HFFc6 (cell line): ENCODE measurements at places on chromosomes 4 and X. TPM values are rescaled to one million over a fixed set of nuclear protein-coding genes. Genes with fewer than 3 reads are reported as not detected.

ATP8A1 gene
- 0.06 to 0.19 TPM (median 0.12 TPM) in 3 replicates for total RNA-seq

GATA1 gene
- not detected in 3 replicates for total RNA-seq

STK32B gene
- 0.14 to 0.23 TPM (median 0.16 TPM) in 3 replicates for total RNA-seq

NXF2B gene
- not detected in 3 replicates for total RNA-seq

PAGE4 gene
- not detected in 3 replicates for total RNA-seq

IL1RAPL1 gene
- not detected in 2 replicates for total RNA-seq

FMR1NB gene
- not detected in 2 replicates for total RNA-seq

CSAG3 gene
- total RNA-seq: not detected in 3 replicates

ADGRL3 gene
- not detected in 3 replicates for total RNA-seq

CXorf49 gene
- not detected in 3 replicates for total RNA-seq

MAML3 gene
- total RNA-seq: 1.2 and 1.7 TPM in 2 replicates

NSUN7 gene
- not detected in 3 replicates for total RNA-seq

DNA sequence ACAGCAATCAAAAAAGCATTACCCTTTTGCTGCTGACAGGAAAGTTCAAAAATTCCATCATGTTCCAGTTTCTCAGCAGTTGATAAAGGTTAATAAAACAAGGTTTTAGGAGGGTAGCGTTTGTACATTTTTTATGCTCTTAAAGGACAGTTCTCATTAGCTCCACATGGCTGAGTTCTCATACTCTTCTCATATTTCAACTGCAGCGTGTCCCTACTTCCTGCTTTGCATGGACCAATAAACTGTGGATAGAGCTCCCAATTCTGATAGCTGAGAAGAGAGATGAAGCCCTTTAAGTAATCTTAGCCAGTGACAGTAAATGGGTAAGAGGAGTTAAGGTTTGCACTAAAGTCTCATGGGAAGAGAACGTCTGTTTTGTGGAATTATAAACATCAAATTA, 53.5 kb downstream of the SPANXA2 start:
- peaks cover 9% of the 10 kb centered on the region for H3K4me1 ChIP-seq
- H3K4me3 ChIP-seq: peak overlapping the region; percentile 42
- DNase-seq: peak; percentile 19
- no peaks in the 10 kb centered on the region for H3K36me3 ChIP-seq
- peaks cover 2% of the 10 kb centered on the region; the same call in 1 of the 2 replicates for H3K27me3 ChIP-seq

GRCh38 chr4:589219-589963, 13.3 kb upstream of the TMEM271 start:
- peaks cover 10% of the 10 kb centered on the region for H3K27me3 ChIP-seq
- H3K4me3 ChIP-seq: no peak overlapping the region
- peaks cover 12% of the 10 kb centered on the region for H3K36me3 ChIP-seq
- no peak overlapping the region for H3K27ac ChIP-seq

DNA sequence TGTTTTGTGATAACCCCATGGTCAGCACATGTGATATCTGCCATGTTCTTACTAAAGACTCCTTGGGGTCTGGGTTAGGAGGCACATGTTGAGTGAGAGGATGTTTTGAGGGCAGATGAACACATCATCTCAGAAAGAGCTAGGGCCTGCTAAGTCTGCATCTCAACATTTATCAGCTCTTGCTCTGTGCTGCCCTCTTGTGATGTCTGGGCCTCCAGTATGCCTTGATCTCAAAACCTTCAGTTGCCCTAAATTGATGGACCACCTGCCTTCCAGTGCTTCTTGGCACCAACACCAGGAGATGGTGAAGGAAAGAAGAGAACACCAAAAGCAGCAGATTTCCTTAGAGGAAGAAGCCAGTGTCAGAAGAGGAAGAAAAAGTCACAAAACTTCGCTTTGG, 22.5 kb downstream of the MID1 start:
- H3K27ac ChIP-seq: peak overlapping the region; percentile 28; the same call in 1 of the 2 replicates
- no peak overlapping the region for H3K4me3 ChIP-seq
- peaks cover 1% of the 10 kb centered on the region for H3K27me3 ChIP-seq
- peak; percentile 30 for DNase-seq
- peaks cover 8% of the 10 kb centered on the region for H3K4me1 ChIP-seq
- H3K36me3 ChIP-seq: no peaks in the 10 kb centered on the region

DNA sequence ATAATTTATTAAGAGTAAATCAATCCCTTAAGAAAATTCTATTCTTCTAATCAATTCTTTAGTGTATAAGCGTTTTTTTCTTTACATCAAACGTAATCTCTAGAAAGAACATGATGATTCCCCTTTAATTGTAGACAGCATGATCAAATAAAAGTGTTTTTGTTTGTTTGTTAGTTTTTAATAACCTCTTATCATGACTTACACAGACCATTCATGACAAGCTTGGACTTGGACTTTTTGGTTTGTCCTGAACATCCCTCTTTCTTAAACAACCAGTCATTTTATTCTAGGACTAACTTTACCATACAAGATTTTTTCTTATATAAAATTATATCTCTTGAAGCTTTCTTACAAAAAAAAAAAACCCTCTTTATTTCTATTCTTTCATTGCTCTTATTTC, 344.6 kb upstream of the SPOCK3 start:
- H3K27me3 ChIP-seq: no peaks in the 10 kb centered on the region; the same call in 1 of the 2 replicates
- no peaks in the 10 kb centered on the region for H3K4me1 ChIP-seq

DNA sequence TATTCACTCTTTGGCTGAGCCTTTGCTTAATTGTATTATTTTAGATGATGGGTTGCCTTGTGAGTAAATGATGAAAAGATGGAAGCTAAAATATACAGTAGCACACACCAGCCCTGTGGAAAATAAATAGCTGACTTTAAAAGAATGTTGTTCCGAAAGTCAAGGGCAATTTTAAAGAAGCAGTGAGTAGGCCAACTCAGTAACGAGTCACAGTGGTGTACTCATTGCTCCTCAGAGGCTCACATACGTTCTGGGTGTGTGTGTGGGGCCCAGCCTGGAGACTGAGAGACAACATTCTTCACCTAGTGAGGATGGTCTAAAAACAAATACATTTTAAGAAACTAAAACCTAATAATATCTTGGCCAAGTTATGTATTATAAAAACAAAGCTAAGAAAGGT, 640.3 kb downstream of the TRIML1 start:
- peaks cover 49% of the 10 kb centered on the region for H3K4me1 ChIP-seq
- H3K4me3 ChIP-seq: no peak overlapping the region
- DNase-seq: peak; percentile 45
- no peaks in the 10 kb centered on the region; the same call in 1 of the 2 replicates for H3K27me3 ChIP-seq
- peak overlapping the region; percentile 7 for H3K27ac ChIP-seq
- no peaks in the 10 kb centered on the region for H3K36me3 ChIP-seq

GRCh38 chr4:60129740-60130139, 1070.4 kb upstream of the ADGRL3 start:
- no peak for DNase-seq
- H3K4me3 ChIP-seq: no peak overlapping the region
- no peaks in the 10 kb centered on the region for H3K27me3 ChIP-seq
- no peak overlapping the region for H3K27ac ChIP-seq
- no peaks in the 10 kb centered on the region for H3K36me3 ChIP-seq

DNA sequence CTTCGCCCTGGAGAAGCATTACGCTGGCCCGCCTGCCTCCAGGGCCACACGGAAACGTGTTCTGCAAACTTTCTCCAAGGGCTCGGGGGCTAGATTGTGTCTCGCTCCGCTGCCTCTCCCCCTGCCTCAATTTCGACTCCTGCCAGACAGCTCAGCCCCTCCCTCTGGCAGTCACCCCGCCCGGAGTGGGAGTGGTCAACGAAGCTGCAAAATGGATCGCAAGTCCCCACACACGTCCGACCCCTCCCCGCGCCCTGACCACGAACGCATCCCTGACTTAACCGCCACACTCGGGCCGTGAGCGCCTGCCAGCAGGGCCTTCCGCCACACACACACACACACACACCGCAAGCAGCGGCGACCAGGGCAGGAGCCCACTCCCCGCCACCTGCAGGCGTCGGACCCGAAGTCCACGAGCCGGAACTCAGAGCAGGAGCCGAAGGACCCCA, 47.0 kb upstream of the NKAP start:
- H3K27me3 ChIP-seq: peaks cover 15% of the 10 kb centered on the region
- H3K4me1 ChIP-seq: no peaks in the 10 kb centered on the region
- H3K36me3 ChIP-seq: no peaks in the 10 kb centered on the region
- H3K27ac ChIP-seq: no peak overlapping the region

DNA sequence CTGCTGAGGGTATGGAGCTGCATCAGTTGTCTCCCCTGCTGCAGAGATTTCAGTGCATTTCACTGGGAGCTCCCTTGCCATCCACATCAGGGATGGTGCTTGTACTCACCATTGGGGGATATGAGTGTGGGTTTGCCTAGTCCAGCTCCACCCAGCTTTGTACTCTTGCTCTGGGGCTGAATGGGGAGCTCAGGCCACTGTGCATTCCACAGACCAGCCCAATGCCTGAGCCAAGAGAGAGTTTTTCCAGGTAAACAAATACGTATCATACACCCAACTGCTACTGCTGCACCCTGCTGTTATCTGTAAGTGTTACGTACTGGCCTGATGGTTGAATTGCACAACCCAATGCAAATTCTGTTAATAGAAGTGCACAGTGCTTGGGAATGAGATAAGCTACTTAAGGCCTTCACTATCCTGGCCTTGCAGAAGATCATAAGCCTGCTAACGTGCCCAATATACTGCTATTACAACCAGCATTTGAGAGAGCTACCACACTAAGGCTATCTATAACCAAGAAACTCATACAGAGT, 205.0 kb upstream of the DMD start:
- no peak overlapping the region for H3K27ac ChIP-seq
- DNase-seq: no peak
- no peaks in the 10 kb centered on the region for H3K27me3 ChIP-seq
- no peaks in the 10 kb centered on the region for H3K4me1 ChIP-seq

DNA sequence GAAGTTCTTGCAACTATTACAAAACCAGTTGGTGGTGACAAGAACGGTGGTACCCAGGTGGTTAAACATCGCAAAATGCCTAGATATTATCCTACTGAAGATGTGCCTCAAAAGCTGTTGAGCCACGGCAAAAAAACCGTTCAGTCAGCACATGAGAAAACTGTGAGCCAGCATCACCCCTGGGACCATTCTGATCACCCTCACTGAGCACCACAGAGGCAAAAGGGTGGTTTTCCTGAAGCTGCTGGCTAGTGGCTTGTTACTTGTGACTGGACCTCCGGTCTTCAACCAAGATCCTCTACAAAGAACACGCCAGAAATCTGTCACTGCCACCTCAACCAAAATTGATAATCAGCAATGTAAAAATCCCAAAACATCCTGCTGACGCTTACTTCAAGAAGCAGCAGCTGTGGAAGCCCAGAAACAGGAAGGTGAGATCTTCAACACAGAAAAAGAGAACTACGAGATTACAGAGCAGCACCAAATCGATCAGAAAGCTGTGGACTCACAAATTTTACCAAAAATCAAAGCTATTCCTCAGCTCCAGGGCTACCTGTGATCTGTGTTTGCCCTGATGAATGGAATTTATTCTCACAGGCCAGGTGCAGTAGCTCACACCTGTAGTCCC, 21.4 kb upstream of the SLC10A6 start:
- no peaks in the 10 kb centered on the region for H3K27me3 ChIP-seq
- H3K4me3 ChIP-seq: no peak overlapping the region
- H3K27ac ChIP-seq: no peak overlapping the region
- H3K36me3 ChIP-seq: no peaks in the 10 kb centered on the region
- no peak for DNase-seq
- H3K4me1 ChIP-seq: peaks cover 7% of the 10 kb centered on the region; the same call in 1 of the 2 replicates

GRCh38 chrX:104118765-104119164, 6.4 kb downstream of the ZCCHC18 start:
- no peak overlapping the region for H3K4me3 ChIP-seq
- DNase-seq: no peak
- no peak overlapping the region for H3K27ac ChIP-seq
- H3K4me1 ChIP-seq: no peaks in the 10 kb centered on the region
- H3K27me3 ChIP-seq: peaks cover 3% of the 10 kb centered on the region; the same call in 1 of the 2 replicates

DNA sequence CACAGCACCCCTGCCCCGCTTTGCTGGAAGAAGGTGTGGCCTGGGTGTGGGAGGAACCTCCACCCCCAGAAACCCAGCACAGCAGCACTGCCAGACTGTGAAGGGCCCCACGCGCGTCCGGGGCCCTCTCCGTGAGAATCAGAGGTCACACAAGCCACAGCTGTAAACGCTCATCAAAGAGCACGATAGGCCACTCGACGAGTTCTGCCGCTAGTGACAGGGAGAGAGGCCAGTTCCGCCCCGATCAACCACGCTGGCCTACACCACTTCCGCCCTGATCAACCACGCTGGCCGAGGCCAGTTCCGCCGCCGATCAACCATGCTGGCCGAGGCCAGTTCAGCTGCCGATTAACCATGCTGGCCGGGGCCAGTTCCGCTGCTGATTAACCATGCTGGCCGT, 25.9 kb upstream of the ADRA2C start:
- no peak for DNase-seq
- H3K27ac ChIP-seq: no peak overlapping the region
- H3K27me3 ChIP-seq: peaks cover 40% of the 10 kb centered on the region

GRCh38 chr4:12139296-12139695, 710.6 kb upstream of the HS3ST1 start:
- H3K4me3 ChIP-seq: no peak overlapping the region
- no peak overlapping the region for H3K27ac ChIP-seq
- no peaks in the 10 kb centered on the region for H3K27me3 ChIP-seq
- no peaks in the 10 kb centered on the region for H3K36me3 ChIP-seq
- H3K4me1 ChIP-seq: no peaks in the 10 kb centered on the region

GRCh38 chr4:16569790-16570189, 328.7 kb downstream of the LDB2 start:
- no peak overlapping the region for H3K27ac ChIP-seq
- no peaks in the 10 kb centered on the region for H3K36me3 ChIP-seq
- peaks cover 22% of the 10 kb centered on the region for H3K4me1 ChIP-seq
- H3K4me3 ChIP-seq: no peak overlapping the region

GRCh38 chr4:138053641-138054301, 188.4 kb downstream of the SLC7A11 start:
- peak overlapping the region; percentile 74 for H3K4me3 ChIP-seq
- no peaks in the 10 kb centered on the region for H3K27me3 ChIP-seq
- peak; percentile 91 for DNase-seq
- H3K27ac ChIP-seq: peak overlapping the region; percentile 80
- H3K36me3 ChIP-seq: peaks cover 21% of the 10 kb centered on the region; the same call in 1 of the 2 replicates
- H3K4me1 ChIP-seq: peaks cover 94% of the 10 kb centered on the region

GRCh38 chrX:153970357-153971123, 1.1 kb downstream of the HCFC1 start:
- peak overlapping the region; percentile 100 for H3K27ac ChIP-seq
- H3K4me3 ChIP-seq: peak overlapping the region; percentile 99
- peaks cover 13% of the 10 kb centered on the region for H3K36me3 ChIP-seq
- DNase-seq: peak; percentile 39
- H3K27me3 ChIP-seq: peaks cover 2% of the 10 kb centered on the region
- peaks cover 39% of the 10 kb centered on the region for H3K4me1 ChIP-seq

- H3K4me1 ChIP-seq: peaks cover 4% of the 10 kb centered on the region
- no peak overlapping the region for H3K27ac ChIP-seq
- DNase-seq: no peak
- peaks cover 36% of the 10 kb centered on the region for H3K27me3 ChIP-seq
- H3K4me3 ChIP-seq: no peak overlapping the region
- H3K36me3 ChIP-seq: peaks cover 3% of the 10 kb centered on the region; the same call in 1 of the 2 replicates
These were observed 46.8 kb downstream of the PSAPL1 start for GRCh38 chr4:7387925-7388324.
